CD14-positive monocyte (primary cell): ENCODE measurements at places on chromosomes 11 and 22.

GRCh38 chr11:107018902-107019493 lies 722 bp upstream of the GUCY1A2 start:
- DNase-seq = no peak

DNA sequence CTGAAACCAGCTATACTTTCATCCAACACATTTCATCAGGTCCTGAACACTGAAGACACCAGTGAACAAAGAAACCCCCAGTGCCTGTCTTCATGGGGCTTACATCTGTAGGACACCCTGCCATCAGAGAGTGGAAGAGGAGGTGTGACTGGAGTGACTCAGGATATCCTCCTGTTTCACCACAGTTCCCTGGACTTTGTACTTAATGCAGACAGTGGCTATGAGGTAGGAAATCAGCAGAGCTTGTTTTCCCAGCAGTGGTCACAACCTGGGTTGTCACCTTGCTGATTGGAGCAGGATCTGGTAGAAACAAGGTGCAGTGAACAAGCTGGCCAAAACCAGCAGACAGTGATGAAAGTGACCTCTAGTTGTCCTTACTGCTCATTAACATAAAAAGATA lies 128.8 kb downstream of the KIRREL3 start:
- DNase-seq = no peak

DNA sequence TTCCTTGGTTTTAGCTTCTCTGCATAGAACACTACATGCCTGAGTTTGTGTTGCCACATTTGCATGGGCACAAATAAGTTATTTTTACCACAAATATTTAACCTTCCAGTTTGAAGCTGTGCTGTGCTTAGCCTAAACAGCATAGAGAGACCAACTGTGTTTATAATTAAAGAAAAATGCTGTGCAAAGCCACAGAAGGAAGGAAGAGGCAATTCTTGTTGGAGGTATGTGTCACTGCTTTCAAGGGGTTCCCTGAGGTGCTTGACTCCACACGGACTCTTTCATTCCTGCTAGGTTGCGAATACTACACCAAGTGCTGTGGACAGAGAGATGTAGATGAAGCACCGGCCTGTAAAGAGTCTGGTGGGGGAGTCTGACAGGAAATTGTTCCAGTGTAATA lies 47.6 kb upstream of the OLFML1 start:
- no peak for DNase-seq

DNA sequence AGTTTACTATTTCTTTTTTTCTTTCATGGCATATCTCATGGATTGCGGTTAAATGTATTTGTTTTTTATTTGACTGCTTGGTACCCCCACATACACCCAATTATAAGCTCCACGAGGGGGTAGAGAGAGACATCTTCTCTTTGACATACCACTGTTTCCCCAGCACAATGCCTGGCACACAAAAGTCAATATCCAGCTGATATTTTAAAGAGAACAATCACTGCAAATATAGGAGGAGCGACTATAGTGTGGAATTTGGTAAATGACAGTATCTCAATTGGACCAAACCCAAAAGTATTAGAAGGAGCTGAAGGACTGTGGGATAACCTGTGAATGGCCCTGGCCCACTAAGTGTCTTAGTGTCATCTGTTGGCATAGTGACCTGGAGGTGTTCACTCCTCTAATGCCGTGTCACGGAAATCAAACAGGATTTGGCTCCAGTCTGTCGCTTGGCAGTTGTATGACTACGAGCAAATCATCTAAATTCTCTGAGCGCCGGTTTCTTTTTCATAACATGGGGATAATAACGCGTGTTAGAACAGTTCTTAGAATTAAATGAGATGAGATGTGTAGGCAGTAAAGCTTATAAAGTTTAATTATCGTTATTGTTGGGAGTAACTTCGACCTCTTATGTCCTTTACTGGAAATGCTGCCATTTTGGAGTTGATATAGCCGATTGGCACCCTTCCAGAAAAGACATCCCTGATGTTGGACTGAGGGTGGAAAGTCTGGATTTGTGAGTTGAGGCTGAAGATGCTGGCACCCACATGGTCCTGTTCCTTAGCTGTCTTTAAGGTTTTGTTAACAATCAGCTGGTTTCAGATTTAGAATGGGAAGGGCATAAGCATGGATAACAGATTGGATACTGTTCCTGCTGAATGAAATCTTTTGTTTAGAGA lies 144.5 kb downstream of the DBX1 start:
- no peak for DNase-seq
